Mammary epithelial cell (primary cell): ENCODE measurements at places on chromosomes 7 and 10. TPM values are rescaled to one million over a fixed set of nuclear protein-coding genes. Genes with fewer than 3 reads are reported as not detected.
A peak's percentile ranks its signal among the peaks of the same experiment; 100 is the strongest.

Gene AVPI1
- polyA plus RNA-seq, result 22.9 TPM

Gene SLC18A3
- not detected for polyA plus RNA-seq

- DNase-seq, result no peak
Observed at GRCh38 chr7:96174812-96175211, 147.1 kb downstream of the SLC25A13 start.

Gene FAM237B
- not detected for polyA plus RNA-seq

- no peak for DNase-seq
Observed at GRCh38 chr7:139704308-139704879, 73.4 kb downstream of the HIPK2 start.

- no peak for DNase-seq
Observed at GRCh38 chr10:46550076-46550790, 6.2 kb downstream of the GPRIN2 start.

DNA sequence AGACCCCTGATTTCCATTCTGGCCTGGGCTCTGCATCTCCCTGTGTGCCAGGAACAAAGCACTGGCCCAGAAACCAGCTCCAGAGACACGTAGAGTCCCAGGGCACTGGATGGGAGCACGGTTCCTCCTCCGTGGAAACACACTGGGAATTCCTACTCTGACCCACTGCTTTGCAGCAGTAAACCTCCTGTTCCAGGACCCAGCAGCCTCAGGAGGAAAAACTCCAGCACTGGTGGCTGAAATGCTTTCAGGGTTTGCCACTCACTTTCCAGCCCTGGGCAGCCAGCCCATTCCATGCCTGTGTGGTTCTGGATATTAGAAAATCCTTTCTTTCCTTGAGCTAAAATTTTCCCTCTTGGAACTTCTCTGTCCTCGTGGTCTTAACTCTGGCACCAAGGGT, 58.0 kb downstream of the FAM171A1 start:
- DNase-seq, result no peak

Gene MSMB
- polyA plus RNA-seq, result not detected

Gene FGFBP3
- 0.11 TPM for polyA plus RNA-seq

DNA sequence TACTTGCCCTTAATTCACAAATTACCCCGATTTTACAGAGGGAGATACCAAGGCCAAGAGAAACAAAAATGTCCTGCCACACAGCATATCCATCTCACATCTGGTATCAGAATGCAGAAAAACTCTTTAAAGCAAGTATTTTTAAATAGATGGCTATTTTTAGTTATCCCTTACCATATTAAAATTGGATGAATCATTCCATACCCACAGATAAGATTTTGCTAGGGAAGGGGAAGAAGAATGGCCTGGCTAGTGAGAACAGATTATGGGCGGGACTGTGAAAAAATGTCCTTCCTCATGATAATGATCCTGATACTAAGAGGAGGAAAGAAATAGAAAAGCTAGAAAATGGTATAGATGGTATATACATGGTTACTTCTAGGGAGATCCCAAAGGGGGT, 80.6 kb upstream of the GATAD1 start:
- no peak for DNase-seq

GRCh38 chr10:115065801-115066200, 27.4 kb upstream of the ATRNL1 start:
- DNase-seq, result no peak

Gene HOXA11
- polyA plus RNA-seq, result 0.12 TPM

GRCh38 chr7:151231080-151231479, 1.2 kb upstream of the CHPF2 start:
- DNase-seq, result no peak

GRCh38 chr10:49089152-49089551, 26.2 kb downstream of the VSTM4 start:
- no peak for DNase-seq

Gene ZNF425
- 1.7 TPM for polyA plus RNA-seq

DNA sequence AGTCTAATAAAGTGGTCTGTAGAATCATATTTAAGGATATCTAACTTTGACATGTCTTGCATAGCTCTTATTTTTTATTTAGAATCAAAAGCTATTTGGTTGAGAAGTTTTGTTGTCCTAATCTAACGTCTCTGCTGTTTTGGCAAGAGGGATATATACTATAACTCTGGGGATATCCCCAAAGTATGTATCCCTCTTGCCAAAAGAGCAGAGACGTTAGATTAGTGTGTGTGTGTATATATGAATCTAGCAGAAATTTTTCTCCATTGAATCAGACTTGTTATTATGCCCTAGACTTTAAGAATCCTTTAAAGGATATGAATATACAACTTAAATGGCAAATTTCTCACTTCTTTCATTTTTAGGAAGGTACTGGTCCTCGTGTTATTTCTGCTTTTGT, 9.6 kb downstream of the SMC3 start:
- no peak for DNase-seq

Gene CCDC172
- not detected for polyA plus RNA-seq

- DNase-seq, result no peak
Observed at GRCh38 chr7:95006010-95006409, 98.6 kb downstream of the PPP1R9A start.

- no peak for DNase-seq
Observed at GRCh38 chr7:138584696-138585095, 116.5 kb downstream of the SVOPL start.

Gene DHTKD1
- polyA plus RNA-seq, result 27.7 TPM

DNA sequence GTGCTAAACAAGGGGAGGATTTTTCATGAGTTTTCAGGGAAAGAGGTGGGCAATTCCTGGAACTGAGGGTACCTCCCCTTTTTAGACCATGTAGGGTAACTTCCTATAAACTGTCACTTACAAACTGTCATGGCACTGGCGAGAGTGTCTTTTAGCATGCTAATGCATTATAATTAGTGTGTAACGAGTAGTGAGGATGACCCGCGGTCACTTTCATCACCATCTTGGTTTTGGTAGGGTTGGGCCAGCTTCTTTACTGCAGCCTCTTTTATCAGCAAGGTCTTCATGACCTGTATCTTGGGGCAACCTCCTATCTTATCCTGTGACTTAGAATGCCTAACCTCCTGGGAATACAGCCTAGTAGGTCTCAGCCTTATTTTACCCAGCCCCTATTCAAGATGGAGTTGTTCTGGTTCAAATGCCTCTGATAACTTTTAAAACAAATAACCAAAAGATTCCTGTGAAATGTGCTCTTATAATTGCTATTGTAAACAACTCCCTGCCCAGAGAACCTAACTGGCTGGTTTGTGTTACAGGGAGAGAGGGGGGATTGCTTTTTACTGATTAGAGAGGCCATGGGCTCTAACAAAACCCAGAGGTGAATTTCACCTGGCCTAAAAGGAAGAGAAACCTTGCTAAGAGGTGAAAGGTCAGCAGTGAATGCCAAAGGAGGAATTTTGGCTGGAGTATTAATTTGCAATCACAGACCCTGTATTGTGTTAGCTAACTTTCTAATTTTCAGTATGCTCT, 64.3 kb downstream of the EEPD1 start:
- no peak for DNase-seq

DNA sequence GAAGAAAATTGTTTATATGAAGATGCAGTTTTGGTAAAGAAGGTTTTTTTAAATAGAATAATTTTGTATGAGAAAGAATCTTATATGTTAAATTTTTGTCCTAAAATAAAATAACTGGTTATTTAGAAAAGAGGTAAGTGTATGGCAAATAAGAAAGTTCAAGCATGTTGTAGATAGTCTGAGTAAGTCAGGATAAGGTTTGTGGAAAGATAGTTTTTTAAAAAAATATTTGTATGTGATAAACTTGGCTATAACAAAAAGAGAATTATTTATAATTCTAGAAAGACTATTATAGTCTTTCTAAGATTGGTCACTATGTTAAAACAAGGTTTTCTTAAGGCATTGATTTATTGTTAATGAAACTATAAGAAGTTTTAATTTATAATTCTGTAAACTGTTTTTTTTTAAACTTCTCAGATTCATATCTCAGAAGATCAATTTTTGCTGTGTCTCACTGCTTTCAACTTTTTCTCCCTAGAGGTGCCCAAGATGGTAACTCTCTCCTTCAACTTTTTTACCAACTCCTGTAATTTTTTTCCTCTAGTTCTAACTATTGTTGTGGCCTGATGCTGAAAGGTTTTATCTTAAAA, 698.6 kb downstream of the CCSER2 start:
- DNase-seq, result no peak

DNA sequence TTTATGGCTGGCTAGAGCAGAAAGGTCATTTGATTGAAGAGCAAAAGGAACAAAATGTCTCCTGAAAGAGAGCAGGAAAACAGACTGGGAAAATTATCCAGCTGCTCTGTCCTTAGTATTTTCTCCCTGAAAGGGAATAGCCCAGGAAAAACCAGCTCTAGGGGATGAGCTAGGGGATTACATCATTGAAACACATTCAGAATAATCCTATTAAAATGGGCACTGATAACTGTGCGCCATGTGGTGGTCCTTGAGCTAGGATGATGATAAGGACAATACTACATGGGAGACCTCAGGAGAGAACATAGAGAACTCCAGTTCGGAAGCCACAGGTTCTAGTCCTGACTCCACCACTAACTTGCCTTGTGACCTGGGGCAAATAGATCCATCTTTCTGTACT, 873.8 kb downstream of the TYW1 start:
- DNase-seq, result no peak

DNA sequence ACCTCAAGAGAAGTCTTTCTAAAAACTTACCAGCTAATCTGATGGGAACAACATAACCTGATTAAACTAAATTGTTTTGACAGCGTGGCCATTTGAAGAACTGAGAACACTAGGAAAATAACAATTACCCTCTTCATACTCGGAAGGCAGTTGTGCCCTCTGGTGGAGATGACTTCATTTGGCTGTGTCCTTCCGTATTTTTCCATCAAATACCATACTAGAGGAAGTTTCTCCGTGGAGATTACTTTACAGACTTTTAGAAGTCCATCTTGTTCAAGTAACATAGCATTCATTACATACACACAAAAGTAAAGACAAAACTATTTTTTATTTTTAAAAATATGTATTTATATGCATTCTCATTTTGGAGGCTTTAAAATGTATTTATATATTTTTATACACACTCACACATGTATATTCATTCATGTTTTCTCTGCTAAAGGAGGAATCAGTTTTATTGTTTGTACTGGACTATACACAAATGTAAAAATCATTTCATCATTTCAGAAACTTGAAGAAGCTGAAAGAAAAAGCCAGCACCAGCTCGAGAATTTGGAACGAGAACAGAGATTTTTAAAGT, 25.2 kb downstream of the SMNDC1 start:
- DNase-seq, result peak; percentile 43

GRCh38 chr7:136193940-136194339, 216.8 kb upstream of the MTPN start:
- DNase-seq, result no peak

Gene CDK1
- polyA plus RNA-seq, result 38.7 TPM

- DNase-seq, result no peak
Observed at GRCh38 chr10:11024596-11024995, 6.9 kb downstream of the CELF2 start.

- peak; percentile 25 for DNase-seq
Observed at GRCh38 chr7:8232999-8233847, 28.7 kb downstream of the ICA1 start.

DNA sequence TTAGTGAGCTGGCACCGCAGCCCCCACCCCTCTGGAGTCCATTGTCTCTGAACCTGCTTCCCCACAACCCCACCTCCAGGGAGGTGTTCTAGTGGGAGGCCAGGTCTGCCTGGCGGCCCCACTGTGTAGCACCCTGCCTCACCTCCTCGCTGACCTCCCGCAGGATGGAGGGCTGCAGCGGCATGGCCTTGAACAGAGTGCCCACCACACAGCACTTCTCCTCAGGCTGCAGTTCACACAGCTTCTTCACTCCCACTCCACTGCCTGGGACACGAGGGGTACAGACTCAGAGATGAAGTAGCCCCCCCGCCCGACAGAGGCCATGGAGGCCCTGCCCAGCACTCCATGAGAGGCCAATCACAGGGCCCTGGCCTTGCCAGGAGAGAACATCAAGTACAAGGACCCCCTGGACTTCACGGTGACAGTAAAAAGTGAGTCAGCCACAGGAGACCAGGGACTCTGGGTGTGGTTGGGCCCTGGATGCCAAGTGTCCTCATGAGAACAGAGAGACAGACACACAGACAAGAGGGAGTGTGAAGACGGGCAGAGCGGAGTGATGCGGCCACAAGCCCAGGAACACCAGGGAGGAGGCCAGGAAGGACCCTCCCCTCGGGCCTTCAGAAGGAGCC, 5.4 kb downstream of the POLD2 start:
- DNase-seq, result no peak

Gene TSPAN15
- polyA plus RNA-seq, result 1.8 TPM

DNA sequence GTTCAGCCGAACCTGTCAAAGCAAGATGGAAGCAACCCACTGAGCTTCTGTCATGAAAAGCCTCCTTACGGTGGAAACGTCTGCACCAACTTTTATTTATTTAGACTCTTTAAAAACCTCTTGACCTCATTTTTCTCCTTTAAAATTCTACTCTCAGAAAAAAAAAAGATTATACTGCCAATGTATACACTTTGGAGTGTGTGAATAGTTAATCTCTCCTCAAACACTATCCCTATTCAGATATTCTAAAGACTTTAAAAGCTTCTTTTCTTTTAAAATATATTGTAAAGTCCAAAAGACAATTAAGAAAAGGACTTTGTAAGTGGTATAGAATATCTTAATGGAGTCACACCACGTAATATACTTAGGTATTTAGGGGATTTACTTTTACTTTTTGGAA, 335.2 kb upstream of the SEMA3D start:
- no peak for DNase-seq

Gene TFR2
- polyA plus RNA-seq, result 0.23 TPM

DNA sequence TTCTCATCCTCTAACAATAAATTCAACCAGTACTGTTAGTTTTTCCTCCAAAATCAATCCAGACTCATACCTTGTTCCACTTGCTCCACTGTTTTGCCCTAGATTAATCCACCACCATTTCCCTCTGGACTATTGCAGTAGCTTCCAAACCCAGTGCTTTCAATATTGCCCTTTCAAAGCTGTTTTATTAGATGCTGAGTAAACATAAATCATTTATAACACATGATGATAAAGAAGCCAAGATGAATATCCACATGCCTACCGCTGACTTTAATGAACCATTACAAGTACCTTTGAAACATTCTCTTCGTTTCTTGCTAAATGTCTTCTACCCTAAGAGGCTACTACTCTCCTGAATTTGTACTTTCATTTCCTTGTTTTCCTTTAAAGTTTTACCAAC, 174.2 kb upstream of the FAM171A1 start:
- DNase-seq, result no peak

DNA sequence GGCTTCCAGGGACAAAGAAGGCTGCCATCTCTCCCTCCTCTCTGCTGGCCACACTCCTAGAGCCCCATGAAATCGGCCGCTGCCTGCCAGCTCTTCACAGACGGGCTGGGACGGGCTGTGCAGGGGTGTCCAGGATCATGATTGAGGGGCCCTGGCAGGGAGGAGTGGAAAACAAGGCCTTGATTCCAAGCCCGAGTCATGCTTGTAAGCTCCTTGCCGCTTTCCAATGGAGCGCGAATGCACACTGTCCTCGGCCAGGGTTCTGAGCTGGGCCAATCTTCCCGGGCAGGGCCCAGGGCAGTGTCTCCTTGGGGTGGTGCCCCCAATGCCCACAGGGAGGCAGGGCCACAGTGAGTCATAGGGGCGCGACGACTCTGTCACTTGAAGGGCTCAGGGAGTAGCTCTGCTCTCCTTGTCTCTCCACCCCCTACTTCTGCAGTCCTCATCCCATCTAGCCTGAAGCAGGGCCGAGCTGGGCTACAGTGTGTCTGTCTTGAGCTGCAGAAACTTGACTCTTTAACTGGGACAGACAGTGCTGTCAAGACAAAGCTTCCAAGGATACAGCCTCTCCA, 186.2 kb upstream of the SVIL start:
- DNase-seq, result no peak

Gene BICC1
- polyA plus RNA-seq, result 5.6 TPM

GRCh38 chr7:14793151-14793550, 109.4 kb downstream of the DGKB start:
- DNase-seq, result no peak
